ENCODE measurements at places on chromosomes 12 and 14. TPM values are rescaled to one million over a fixed set of nuclear protein-coding genes. Genes with fewer than 3 reads are reported as not detected.

The KRT72 gene
- total RNA-seq: not detected

The P2RX7 gene
- total RNA-seq: not detected

The GNG2 gene
- total RNA-seq: not detected

The OVCH1 gene
- not detected for total RNA-seq

The PTPRQ gene
- total RNA-seq: under 0.01 TPM

The SLCO1B1 gene
- total RNA-seq: not detected

The ZCCHC8 gene
- 18.5 TPM for total RNA-seq

The PIWIL1 gene
- total RNA-seq: not detected

The BMAL2 gene
- total RNA-seq: 1.6 TPM

The PTHLH gene
- 3.9 TPM for total RNA-seq

The GARIN6 gene
- not detected for total RNA-seq

The TBX5 gene
- total RNA-seq: not detected

The IL26 gene
- total RNA-seq: not detected

Measured in placental epithelial cell (primary cell).